ENCODE measurements at places on chromosomes 12 and 14.

GRCh38 chr12:34033628-34034296 is 11.5 kb downstream of the ALG10 start:
- no peak for DNase-seq

- no peak for DNase-seq
Measured at GRCh38 chr12:91203610-91204009, 21.0 kb upstream of the DCN start.

- no peak for DNase-seq
Measured at GRCh38 chr14:46985529-46986380, 334.2 kb upstream of the RPL10L start.

DNA sequence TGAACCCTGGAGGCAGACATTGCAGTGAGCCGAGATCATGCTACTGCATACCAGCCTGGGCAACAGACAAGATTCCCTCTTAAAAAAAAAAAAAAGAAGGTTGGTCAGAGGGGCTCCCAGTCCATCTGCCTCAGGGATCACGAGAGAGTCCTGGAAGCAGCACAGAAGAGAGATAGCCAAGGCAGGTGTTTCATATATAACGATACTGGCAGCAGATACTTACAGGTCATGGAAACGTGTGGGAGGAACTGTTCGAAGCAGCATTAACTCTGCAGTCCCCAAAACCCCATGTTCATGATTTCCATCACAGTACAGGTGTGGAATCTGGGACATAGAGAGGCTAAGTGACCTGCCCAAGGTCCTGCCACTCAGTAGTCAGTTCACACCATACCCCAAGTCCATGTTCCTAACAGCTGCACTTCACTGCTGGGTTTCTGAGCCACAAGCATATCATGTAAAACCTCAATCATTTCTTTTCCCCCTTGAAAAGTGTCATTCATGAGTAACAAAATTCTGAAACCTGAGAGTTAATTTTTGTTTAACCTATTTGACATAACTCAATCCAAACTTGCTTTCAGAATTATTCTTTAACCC is 16.7 kb downstream of the CDK2AP1 start:
- DNase-seq = no peak

DNA sequence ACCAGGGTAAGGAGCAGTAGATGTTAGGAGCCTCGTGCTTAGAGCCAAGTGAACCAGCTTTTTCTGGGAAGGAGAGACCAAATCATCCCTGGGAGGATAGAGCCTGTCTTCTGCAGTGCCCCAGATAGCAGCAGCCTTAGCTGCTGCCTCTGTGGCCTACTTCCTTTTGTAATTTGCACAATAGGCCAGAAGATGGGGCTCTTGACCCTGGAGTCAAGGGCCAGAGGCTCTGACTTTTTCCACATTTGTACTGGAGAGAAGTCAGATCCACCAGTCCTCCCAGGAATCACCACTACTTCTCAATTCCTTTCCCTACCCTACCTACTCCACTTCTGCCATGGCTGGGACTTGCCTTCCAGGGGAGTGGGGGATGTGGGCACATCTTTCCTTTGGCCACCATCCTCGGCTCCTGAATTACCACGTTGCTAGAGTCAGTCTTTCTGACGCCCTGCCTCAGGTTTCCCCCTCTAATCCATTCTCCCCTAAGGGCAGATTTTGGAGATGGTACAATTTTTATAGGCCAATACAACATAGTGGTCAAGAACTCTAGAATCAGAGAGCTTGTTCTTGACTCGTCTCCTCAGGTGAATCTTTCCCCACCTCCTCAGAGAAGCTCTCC is 3.3 kb upstream of the SLC4A8 start:
- DNase-seq = peak; percentile 52

GRCh38 chr12:47082796-47083621 is 3.2 kb upstream of the AMIGO2 start:
- DNase-seq = peak; percentile 42

All from tibial nerve (tissue), 4 donors.